ENCODE measurements at places on chromosomes 13 and 19.

DNA sequence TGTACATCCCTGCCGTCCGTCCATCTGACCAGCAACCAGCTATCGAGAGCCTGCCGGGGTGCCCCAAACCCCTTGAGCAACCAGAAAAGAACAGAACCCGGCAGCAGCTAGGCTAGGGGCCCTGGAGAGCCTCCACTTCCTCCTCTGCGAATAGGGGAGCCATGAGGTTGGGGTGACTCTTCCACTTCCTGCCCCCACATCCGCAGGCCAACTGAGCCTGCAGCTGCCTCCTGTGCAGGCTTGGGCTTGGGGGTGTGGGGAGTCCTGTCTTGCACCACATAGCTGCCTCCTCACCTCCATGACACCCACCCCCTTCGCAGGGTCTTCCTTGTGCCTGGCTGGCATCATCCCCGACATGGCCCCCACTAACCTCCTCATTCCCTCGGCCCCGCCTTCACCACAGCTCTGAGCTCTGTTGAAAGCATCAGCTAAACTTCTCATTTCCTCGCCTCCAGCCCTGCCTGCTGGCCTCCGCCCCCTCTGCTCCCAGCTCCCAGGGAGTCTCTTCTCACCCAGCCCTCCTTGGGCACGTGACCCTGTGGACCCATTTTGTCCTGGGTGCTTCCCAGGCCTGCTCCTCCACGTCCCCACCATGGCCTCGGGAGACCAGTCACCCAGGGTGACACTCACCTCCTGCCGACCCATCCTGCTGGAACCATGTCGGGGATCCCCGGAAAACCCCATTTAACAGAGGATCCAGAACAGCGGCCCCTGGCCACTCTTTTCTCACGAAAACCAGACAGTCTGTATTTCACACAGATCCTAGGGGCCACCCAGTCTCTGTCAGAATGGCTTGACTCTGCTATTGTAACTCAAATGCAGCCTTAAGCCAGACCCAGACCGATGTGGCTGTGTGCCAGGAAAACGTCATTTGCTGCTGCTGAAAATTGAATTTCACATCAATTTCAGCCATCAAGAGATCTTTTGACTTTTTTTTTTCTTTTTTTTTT is 50.4 kb downstream of the MYO9B start:
- DNase-seq: peak; percentile 45

DNA sequence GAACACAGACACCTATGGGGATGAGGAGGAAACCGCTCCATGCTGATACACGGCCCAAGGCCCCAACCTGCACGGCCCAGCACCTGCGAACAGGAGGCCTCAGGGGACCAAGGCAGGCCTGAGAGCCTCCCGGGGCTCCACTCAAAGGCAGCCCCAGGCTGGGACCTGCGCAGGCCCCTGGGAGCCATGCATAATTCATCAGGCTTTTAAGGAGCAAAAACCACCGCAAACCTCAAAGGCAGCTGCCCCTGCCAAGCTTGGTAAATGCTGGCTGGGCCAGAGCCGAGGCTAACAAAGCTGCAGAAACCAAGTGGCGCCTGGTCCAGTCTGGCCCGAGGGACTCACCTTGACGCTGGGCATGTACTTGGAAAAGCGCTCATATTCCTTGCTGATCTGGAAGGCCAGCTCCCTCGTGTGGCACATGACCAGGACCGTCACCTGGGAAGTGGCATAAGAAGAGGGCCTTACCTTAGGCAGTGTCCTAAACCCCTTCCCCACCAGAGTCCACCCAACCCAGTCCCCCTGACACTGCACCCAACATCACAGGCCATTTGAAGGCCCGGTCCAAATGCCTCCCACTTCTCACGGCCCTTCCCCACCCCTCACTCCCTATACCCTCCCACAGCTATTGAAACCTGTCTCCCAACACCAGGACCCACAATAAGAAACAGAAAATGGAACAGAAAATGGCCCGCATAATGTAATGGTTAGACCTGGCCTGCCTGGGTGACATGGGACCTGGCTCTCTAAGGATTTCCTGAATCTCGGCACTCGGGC is 7.8 kb downstream of the DDX39A start:
- no peak for DNase-seq

DNA sequence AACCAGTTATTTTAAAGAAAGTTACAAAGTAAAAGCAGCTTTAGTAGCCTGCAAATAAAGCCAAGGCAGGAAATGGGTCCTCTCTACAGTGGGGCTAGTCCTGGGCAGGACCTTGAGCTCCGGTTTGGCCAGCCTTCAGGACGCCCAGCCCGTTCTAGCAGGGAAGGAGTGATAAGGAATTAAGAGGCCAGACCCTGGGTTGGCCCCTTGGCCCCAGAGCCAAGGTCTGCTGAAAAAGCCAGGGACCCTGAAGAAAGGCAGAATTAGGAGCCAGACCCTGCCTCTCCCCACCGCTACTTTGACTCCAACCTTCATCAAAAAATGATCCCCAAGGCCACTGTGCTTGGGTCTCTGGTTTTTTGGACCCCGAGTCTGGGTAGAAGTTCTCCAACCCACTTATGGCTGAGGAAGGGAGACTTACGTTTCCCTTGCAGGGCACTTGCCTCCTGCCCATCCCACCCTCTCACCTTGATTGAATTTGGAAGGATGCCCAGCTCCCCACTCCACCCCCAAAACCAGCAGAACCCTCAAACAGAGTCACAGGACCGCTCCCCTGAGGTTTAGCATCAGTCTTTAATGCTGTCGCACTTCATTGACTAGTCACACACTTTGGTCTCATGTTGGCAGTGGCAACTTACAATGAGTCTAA is 3.9 kb downstream of the DNAJB1 start:
- DNase-seq: no peak

- DNase-seq: no peak
Measured at GRCh38 chr19:31340042-31341025, 8.9 kb downstream of the TSHZ3 start.

- no peak for DNase-seq
Measured at GRCh38 chr13:28329395-28330158, 165.4 kb downstream of the FLT1 start.

- no peak for DNase-seq
Measured at GRCh38 chr19:48698046-48698445, 2.3 kb downstream of the FUT2 start.

DNA sequence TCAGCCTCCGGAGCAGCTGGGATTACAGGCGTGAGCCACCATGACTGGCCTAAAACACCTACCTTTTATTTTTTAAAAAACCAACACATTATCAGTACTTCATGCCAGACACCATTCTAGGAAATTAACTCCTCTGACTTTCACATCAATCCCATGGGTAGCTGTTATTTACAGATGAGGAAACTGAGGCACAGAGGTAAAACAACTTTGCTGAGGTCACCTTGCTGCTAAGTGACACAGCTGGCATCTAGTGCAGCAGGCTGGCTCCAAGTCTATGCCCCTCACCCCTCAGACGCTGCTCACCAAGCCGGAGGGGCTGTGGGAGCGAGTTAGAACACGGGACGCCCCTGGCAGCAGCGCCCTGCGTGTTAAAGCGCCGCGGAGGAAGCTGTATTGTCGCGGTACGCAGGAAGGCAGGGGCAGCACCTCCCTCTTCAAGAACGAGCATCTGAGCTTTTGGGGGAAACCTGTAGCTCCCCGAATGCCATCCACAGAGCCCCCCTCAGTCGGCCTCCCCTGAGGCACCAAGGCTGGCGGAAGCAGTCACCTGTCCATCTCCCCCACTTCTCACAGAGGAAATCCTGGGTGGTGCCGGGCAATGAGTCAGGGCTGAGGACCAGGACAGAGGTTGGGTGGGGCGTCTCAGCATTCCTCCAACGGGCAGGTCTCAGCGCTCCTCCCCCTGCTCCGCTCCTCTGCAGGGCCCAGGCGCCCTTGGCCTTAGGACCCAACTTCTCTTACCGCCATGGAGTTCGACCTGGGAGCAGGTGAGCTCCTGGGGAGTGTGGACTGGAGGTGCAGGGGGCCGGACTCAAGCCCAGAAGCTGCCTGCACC is at the start of gene C19orf33:
Gene C19orf33 (plus strand): TSS at position 735 of the 835 bp plus-strand sequence. CDS start 11 bp downstream, at position 746.
- no peak for DNase-seq

GRCh38 chr13:83880275-83881139 is 1.8 kb downstream of the SLITRK1 start:
- DNase-seq: no peak

DNA sequence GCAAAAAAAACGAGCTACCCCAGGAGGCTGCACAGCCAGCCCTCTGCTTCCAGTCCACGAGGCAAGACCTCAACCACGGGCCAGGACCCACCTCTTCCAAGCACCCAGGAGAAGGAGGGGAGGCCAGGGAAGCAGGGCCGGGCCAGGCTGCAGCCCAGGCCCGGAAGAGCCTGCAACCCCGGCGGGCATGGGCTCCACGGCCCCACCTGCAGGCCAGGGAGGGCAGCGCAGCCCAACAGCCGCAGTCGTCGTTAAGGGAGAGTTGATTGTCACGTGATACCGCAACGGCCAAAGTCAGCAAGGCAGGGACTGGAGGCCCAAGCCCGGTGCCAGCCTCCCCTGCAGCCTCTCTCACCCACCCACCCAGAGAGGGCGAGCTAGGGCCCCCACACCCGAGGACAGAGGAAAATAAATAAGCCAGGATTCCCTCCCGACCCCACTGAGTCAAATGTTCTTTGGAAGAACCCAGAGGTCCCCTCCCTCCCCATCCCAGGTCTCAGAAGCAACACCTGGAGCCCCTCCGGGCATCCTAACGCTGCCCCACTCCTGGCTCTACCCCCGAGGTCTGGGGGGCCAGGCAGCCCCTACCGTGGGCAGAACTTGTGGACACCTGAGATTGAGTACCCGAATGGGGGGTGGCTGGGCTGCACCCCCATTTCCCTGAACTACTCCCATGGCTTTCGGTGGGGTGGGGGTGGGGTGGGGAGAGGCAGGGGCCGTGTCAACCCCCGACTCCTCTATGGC is 5.2 kb upstream of the REXO1 start:
- DNase-seq: peak; percentile 65
